Uterus (tissue), 4 donors: ENCODE measurements at places on chromosomes 4 and X. TPM values are rescaled to one million over a fixed set of nuclear protein-coding genes. Genes with fewer than 3 reads are reported as not detected.

DNA sequence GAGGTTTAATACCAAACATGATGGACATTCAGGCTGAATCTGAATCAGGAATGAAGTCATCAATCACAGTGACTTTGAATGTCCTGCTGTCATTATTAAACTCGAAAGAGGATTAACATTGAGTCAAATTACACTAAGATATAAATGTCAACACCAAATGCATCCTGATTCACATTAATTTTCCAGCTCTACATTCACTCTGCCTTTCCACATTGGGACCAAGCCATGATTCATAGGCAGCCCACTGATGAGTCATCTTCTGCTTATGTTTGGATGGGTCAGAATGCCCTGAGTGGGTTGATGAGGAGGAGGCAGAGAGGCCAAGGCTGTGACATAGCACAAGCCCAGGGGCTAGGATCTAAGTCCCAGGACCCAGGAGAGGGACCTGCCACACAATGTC is 247.6 kb upstream of the RPS6KA3 start:
- no peaks in the 10 kb centered on the region for H3K27me3 ChIP-seq
- H3K4me1 ChIP-seq, result no peaks in the 10 kb centered on the region
- H3K27ac ChIP-seq, result no peak overlapping the region
- no peaks in the 10 kb centered on the region for H3K36me3 ChIP-seq
- H3K4me3 ChIP-seq, result no peak overlapping the region

DNA sequence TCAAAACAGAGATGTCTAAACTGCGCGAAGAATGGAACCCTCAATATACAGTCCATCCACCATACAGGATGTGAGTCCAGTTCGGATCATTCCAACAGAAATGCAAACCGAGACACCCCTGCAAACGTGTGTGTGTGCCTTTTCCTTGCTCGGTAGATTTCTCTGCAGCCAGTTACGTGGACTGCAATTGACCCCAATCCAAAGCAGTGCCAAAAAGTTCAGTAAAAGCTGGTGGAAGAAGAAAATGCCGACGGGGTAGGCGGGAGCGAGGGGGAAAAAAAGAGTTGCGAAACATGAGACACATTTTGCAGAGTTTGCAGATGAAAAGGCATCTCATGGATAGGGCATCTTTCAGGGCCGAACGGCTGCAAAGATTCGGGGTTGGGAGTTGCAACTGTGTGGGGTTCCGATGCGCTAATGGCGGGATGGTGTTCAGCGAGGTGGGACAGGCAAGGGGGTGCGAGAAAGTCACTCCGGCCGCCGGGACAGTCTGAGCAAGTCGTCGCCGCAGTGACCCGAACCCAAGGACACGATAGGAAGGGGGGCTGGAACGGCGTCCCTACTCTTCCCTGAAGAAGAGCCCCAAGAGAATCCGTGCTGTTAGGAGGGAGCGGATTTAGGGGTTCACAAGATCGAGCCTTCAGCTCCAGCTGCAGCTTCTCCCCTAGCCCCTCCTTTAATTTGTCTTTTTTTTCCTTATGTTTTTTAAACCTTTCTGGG is 3.8 kb downstream of the PHOX2B start:
- no peak overlapping the region for H3K27ac ChIP-seq
- no peaks in the 10 kb centered on the region for H3K36me3 ChIP-seq
- no peaks in the 10 kb centered on the region for H3K4me1 ChIP-seq
- H3K27me3 ChIP-seq, result peaks cover 4% of the 10 kb centered on the region

GRCh38 chr4:135533053-135533452 is 1331.5 kb upstream of the PABPC4L start:
- DNase-seq, result no peak
- no peaks in the 10 kb centered on the region for H3K27me3 ChIP-seq
- H3K4me1 ChIP-seq, result no peaks in the 10 kb centered on the region

- H3K4me3 ChIP-seq, result no peak overlapping the region
- no peaks in the 10 kb centered on the region for H3K27me3 ChIP-seq
- H3K27ac ChIP-seq, result no peak overlapping the region
- DNase-seq, result no peak
Measured at GRCh38 chrX:39888730-39889129, 209.0 kb downstream of the BCOR start.

DNA sequence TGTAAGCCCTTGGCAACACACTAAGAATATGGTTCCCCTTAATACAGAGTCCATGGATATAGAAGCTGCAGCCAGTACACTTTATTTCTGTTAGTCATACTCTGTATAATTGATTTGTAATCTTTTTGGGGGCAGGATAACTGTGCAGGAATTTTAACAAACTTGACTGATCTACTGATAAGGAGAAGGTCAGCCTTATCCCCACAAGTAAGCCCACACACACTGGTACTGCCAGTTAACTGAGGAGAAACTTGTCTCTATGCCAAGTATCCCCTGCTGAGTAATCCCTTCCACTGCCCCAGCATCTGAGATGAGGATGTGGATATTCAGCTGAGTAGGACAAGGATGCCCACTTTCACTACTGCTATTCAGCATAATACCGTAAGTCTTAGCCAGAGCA is 154.9 kb upstream of the CXXC4 start:
- H3K4me1 ChIP-seq, result no peaks in the 10 kb centered on the region
- H3K27ac ChIP-seq, result no peak overlapping the region
- no peaks in the 10 kb centered on the region for H3K36me3 ChIP-seq
- no peaks in the 10 kb centered on the region for H3K27me3 ChIP-seq
- H3K4me3 ChIP-seq, result no peak overlapping the region

CDS1 gene
- 3.7 TPM for total RNA-seq

TGIF2LX gene
- total RNA-seq, result not detected

TMPRSS11D gene
- not detected for total RNA-seq

LGI2 gene
- 6.8 TPM for total RNA-seq

FAM241A gene
- total RNA-seq, result 3.0 TPM

LAS1L gene
- total RNA-seq, result 23.0 TPM
